ENCODE measurements at places on chromosomes 3 and 15. TPM values are rescaled to one million over a fixed set of nuclear protein-coding genes. Genes with fewer than 3 reads are reported as not detected.

Gene SLC28A1
- not detected for total RNA-seq

Gene QARS1
- 298 TPM for total RNA-seq

Gene SLC15A2
- total RNA-seq, result 3.0 TPM

Gene COX17
- total RNA-seq, result 37.3 TPM

Gene EBLN2
- 1.2 TPM for total RNA-seq

Gene CCR1
- not detected for total RNA-seq

Gene LRRC49
- total RNA-seq, result 8.8 TPM

Gene LYSMD2
- total RNA-seq, result 5.1 TPM

Gene CYP8B1
- not detected for total RNA-seq

Gene SLC9C1
- not detected for total RNA-seq

Gene NOX5
- total RNA-seq, result not detected

Gene PTPN23
- 59.0 TPM for total RNA-seq

Gene SMCO1
- total RNA-seq, result not detected

Gene PIAS1
- 6.2 TPM for total RNA-seq
